ENCODE measurements at places on chromosomes 5 and 9. TPM values are rescaled to one million over a fixed set of nuclear protein-coding genes. Genes with fewer than 3 reads are reported as not detected.

- H3K36me3 ChIP-seq, result no peaks in the 10 kb centered on the region
- H3K4me3 ChIP-seq, result no peak overlapping the region
- no peaks in the 10 kb centered on the region for H3K27me3 ChIP-seq
- peaks cover 9% of the 10 kb centered on the region for H3K4me1 ChIP-seq
Measured at GRCh38 chr5:175867587-175868347, 3.6 kb upstream of the CPLX2 start.

The IL5 gene
- 0.43 TPM for polyA plus RNA-seq

The ACTBL2 gene
- not detected for polyA plus RNA-seq

GRCh38 chr5:172716796-172717313 lies 54.1 kb downstream of the DUSP1 start:
- no peak overlapping the region for H3K27ac ChIP-seq
- no peaks in the 10 kb centered on the region for H3K27me3 ChIP-seq
- H3K4me3 ChIP-seq, result no peak overlapping the region
- peaks cover 12% of the 10 kb centered on the region for H3K4me1 ChIP-seq
- peak; percentile 86 for DNase-seq
- no peaks in the 10 kb centered on the region for H3K36me3 ChIP-seq

The WDR38 gene
- not detected for polyA plus RNA-seq

The NIPBL gene
- 10.8 TPM for polyA plus RNA-seq

The SH3TC2 gene
- polyA plus RNA-seq, result not detected

GRCh38 chr5:111743512-111743911 lies 13.5 kb downstream of the NREP start:
- H3K27ac ChIP-seq, result no peak overlapping the region
- no peak for DNase-seq
- peaks cover 4% of the 10 kb centered on the region for H3K4me1 ChIP-seq
- no peak overlapping the region for H3K4me3 ChIP-seq

DNA sequence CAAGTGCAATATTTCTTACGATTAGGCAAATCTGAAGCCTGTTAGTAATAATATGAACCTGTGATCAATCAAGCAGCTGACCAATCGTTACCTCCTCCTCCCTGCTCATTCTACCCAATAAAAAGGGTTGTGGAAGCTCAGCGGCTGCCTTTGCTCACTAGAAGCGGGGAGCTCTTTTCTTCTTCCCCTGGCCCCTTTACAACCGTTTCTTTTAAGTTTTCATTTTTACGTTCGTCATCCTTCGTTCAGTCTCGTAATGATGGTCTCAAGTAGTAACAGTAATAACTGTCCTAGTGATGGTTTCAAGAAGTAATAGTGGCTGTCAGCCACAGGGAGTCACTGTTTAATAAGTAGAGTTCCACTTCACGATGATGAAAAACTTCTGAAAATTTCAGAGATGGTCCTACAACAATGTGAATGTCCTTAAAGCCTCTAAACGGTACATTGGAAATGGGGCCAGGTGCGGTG lies 6.2 kb downstream of the UGT3A2 start:
- no peaks in the 10 kb centered on the region for H3K27me3 ChIP-seq
- no peak overlapping the region for H3K27ac ChIP-seq
- DNase-seq, result no peak
- H3K4me1 ChIP-seq, result no peaks in the 10 kb centered on the region
- no peak overlapping the region for H3K4me3 ChIP-seq

GRCh38 chr9:114291886-114292590 lies 30.9 kb upstream of the ORM1 start:
- DNase-seq, result no peak
- H3K27ac ChIP-seq, result no peak overlapping the region
- H3K27me3 ChIP-seq, result no peaks in the 10 kb centered on the region
- no peaks in the 10 kb centered on the region for H3K4me1 ChIP-seq
- H3K36me3 ChIP-seq, result no peaks in the 10 kb centered on the region

Data from small intestine (tissue), 16 donors.